ENCODE measurements at places on chromosomes 11 and 22. TPM values are rescaled to one million over a fixed set of nuclear protein-coding genes. Genes with fewer than 3 reads are reported as not detected.

DNA sequence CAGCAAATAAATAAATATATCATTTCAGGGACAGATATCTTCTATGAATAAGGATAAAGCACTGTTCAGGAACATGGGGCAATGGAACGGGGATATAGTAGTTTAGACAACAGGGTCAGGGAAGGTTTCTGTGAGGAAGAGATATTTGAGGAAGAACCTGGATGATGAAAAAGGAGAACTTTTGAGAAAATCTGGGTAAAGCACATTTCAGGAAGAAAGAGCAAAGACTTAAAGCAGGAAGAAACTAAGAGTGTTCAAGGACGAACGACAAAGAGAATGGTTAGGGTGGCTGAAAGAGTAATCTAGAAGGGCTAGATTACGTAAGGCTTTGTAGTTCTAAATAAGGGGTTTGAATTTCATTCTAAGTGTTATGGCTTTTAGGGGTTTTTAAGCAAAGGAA, 12.7 kb downstream of the DDI1 start:
- DNase-seq = no peak

DNA sequence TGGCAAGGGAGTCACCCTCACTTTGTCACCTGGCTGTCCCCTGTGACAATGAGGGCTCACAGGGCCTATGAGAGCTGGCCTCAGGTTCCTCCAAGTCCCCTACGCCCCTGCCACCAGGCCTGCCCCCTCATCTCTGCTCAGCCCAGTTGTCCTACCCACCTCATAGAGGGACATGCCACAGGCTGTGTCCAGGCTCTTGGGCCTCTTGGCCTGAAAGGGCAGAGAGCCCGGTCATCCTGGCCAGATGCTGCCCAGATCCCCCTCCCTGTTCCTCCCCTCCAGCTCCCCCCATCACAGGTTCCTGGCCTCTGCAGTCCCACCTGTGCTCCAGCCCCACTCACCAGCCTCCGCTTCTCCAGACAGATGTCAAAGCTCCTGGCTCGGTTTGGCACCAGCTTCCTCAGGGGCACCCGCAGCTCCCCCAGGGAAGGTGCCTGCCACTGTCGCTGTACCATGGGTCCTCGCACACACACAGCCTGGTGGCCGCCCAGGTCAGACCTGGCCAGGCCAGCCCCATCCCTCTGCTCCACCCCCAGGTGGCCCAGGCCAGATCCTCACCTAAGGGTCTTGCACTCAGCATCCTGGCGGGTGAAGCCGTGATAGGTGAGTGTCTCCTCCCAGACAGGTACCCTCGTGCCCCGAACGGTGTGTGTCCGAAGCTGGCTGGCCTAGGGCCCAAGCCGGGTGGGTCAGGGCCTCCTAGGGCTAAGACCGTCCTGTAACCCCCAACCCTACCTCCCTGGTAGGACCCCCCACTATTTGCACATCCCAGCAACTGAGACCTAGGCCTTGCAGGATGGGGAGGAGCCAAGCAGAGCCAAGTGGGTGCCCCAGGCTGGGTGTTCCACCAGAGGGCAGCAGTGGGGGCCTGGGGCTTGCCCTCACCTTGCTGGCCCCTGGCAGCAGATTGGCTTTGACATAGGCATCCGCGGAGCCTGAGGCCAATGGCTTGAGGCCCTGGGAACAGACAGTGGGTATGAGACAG, 8.3 kb downstream of the NDUFV1 start:
- no peak for DNase-seq

The POU2AF2 gene
- polyA plus RNA-seq = not detected

GRCh38 chr11:7533199-7534041, 19.6 kb downstream of the PPFIBP2 start:
- no peak for DNase-seq

- no peak for DNase-seq
Observed at GRCh38 chr11:99257131-99257530, 236.4 kb downstream of the CNTN5 start.

DNA sequence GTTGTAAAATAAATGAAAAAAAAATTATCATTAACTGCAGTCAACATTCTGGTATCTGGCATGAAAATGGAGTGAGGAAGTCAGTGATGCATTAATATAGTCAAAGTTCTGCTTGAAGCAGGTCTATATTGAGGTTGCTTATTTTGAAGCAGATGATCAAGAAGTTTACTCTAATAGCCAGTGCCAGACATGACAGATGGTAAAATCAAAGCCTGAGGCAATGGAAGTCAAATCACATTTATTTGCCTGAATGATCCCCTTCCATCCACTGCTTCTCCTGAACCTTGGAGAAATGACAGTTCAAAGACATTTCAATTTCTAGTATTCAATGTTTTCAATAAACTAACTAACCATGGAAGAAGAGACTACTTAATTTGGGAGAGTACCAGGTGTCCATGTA, 430.0 kb downstream of the FAM181B start:
- DNase-seq = no peak

- no peak for DNase-seq
Observed at GRCh38 chr11:61899146-61899841, 7.9 kb upstream of the FADS3 start.

GRCh38 chr11:44860346-44860745, 90.3 kb downstream of the TP53I11 start:
- no peak for DNase-seq

GRCh38 chr22:25598609-25599008, 34.1 kb downstream of the GRK3 start:
- no peak for DNase-seq

DNA sequence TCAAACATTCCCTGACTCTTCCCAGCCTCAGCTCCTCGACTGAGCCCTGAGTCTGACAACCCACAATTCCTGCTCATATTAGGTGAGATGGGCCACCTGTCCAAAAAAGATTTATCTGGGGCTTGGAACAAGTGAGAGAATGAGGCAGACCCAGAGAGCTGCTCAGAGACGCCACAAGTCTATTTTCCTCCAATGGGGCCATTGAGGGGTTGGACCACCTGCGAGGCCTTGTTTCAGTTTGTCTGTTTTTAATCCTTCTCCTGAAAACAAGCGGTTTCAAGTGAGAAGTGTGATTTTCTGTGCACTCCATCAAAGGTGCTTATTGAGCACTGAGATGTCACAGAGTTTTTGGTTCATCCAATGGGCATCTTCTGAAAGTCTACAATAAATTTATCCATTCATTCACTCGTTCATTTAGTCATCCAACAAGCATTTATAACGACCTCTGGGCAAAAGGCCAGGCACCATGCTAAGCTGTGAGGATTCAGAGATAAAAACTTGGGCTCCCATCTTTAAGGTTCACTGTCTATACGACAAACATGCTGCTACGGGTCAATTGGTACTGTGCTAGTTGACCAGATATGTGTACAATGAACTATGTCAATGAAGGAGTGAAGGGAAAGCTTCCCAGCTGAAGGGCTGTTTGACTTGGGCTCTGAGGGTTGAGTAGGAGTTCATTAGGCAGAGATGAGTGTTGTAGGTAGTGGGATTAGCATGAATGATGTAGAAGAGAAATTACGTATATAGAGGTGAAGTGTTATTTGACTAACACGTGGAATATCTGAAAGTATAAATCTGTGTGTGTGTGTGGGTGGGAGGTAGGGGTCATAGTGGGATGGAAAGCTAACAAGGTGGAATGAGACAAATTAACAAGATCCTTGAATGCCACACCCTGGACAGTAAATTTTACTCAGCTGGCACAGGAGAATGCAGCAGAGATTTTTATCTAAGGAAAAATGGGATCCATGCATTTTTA, 168.9 kb downstream of the MIAT start:
- no peak for DNase-seq

DNA sequence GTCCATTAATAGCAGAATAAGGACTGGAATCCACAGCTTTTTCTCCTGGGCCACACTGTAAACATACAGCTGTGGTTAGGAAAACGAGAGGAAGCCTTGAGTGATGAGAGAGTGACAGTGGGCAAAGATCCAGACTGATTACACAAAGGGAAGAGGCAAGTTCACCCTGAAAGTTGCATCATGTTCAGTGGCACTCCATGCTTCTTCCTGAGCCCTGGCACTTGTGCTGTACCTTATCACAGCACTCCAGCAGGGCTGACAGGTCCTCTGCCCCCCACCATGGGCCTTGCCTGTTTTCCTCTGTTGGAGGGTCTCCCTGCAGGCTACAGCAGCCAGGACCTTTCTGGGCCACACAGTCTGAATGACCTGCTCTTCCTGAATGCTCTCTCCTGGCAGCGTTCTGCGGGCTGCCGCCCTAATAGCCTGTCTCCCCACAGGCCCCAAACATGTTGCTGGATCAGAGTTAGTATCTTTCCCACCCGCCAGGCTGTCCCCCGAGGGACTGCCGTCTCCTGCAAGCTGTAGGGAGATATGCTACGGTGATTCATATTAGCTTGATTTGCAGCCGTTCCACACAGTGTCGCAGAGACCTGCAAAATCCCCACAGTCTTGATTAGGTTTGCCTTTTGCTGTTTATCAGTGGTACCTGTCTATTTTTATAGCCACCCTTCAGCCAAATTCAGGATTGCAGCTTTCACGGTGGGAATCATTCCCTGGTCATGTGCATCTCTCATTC, 60.2 kb downstream of the NTM start:
- no peak for DNase-seq
